ENCODE measurements at places on chromosomes 1 and 21.

- no peak for DNase-seq
These were observed 179.1 kb downstream of the FOXD2 start for GRCh38 chr1:47616906-47617305.

DNA sequence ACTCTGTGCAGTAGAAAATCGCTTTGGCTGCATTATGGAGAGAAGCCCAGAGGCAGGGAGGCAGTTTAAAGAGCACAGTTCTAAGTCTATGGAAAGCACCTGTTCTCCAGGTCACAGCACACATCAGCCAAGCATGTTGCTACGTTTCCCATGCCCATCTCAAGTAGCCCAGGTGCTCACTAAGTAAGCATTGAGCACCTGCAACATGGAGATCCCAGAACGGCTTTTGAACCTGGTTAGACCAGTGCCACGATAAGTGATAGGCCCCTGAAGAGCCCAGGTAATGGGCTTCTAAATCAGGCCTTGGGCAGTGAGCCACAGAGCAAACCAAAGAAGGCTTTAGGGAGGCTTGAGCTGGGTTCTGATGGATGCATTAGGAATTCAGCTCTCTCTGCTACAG, 186.2 kb downstream of the C1orf94 start:
- no peak for DNase-seq

DNA sequence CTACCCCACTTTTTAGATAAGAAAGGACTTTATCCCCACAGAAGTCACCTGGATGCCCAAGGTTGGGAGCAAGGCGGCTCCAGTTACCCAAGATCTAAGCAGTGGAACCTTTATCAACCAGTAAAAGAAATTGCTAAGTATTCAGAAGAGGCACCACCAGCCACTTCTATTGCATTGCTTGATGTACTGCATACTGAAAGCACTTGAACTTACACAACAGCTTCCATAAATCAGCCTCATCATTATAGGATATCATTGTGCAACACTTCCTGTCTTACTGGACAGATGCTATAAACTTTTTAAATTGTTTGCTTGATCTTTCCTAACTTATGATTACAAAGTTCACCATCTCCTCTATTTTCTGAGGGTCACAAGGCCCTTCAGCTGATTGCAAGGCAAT, 642.7 kb upstream of the CXADR start:
- DNase-seq: no peak

DNA sequence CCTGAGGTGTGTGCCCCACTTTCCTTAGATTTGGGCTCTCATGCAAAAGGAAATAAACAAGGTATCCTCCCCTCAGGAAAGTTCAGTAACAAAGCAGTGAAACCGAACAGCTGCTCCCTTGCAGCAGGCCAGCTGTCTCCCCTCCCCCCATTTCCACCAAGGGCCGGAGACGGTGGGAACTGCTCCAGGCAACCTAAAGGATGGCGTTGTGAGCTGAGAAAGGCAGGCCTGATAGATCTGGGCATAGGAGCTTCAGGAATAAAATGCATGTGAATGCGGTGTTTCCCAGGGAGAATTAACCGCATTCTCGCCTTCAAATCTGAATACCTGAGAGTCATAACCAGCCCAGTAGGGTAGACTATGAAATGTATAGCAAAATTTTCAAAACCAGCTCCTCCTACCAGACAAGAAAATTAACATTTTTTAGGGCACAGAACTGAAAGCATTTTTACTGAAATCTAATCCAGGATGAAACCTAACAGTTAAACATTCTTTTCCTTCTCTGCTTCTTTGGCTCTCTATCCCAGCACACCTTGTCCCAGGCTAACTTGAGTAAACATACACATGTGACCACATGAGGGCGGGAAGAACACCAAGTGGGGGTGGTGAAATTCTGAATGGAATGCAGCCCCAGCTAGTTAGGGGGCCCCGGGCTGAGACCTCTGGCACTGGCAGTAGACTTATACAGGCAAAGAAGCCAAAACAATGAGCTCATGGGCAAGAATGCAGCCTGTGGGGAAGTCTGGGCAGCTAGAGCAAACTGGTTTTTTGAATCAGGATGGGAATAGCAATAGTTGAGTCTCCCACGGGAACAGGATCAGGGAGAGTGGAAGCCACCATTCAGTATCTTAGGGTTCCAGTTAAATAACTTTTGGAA, 11.5 kb downstream of the MCL1 start:
- peak; percentile 77 for DNase-seq

- no peak for DNase-seq
These were observed 283.6 kb upstream of the C1orf105 start for GRCh38 chr1:172136925-172137324.

DNA sequence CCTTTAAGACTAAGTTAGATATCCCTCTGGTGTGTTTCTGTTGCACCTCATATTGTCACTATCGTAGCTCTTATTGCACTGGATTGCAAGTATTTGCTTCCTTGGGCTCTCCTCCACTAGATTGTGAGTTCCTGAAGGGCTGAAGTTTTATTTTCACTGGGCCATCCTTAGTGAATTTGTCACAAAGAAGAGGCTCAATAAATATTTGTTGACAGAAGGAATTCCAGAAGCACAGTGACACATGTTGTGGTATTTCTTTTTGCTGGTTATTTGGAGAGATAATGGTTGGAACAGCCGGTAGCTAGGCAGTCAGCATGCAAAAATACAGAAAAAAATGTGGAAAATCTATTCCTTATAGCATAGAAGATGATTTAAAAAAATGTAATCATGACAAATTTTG, 129.9 kb upstream of the ZRANB2 start:
- no peak for DNase-seq

DNA sequence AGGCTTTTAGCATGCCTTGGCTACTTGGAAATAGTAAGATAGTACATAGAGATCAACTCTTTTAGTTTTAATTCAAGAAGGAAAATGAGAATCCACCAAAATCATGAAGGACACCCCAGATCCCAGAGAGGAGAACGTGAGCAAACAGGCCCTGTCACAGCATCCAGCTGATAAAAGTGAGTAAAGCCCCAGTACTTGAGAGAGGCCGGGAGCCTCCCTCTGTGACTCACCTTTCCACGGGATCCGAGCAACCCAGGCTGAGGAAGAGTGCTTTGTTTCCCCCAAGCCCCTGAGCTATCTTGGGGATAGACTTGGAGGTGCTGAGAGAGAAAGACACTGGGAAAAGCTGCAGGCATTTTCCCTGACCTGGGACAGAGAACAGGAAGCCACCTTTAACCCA, 238.6 kb downstream of the DUSP10 start:
- DNase-seq: no peak

- no peak for DNase-seq
These were observed 350.6 kb upstream of the SGIP1 start for GRCh38 chr1:66183400-66183799.

GRCh38 chr1:178277793-178278530, 184.1 kb downstream of the RASAL2 start:
- DNase-seq: no peak

DNA sequence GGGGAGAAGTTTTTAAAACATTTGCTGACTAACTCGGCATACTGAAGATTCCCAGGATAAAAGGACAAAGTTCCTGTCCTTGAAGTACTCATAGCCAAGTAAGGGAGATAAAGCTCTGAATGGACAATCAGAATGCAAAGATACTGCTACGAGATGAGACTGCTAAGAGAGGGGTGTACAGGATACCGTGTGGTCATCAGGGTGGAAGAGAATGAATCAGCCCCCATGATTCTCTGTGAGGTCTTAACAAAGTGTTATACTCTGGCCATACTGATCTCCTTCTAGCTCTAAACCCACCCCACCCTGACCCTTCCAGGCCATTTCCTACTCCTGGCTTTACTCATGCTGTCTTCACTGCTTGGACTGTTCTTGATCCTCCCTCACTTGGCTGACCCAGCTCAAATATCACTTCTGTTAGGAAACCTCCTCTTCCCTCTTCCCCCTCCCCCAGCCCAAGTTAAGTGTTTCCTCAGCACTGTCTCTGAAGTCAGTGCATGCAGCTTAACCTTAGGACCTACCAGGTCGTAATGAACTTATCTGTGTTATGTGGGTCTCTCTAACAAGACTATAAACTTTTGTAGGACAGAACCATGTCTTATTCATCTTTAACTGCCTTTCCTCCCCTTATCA, 15.8 kb upstream of the MAGOH start:
- DNase-seq: no peak

DNA sequence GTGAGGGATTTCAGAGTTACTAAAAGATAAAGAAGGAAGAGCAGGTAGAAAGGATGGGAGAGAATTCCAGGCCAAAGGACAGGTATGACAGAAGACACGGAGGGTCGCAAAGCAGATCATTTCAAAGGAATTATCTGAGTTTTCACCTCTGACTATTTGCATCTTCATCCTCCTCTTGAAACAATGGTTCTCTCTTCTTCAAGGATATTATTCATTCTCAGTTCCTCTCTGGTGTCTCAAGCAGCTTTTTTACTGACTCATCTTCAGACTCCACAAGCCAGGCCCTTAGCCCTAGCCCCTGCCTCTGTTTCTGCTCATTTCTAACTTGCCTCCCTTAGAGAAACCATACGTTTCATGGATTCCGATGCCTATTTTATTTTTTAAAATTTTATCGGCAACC, 15.0 kb downstream of the DDX59 start:
- DNase-seq: no peak

DNA sequence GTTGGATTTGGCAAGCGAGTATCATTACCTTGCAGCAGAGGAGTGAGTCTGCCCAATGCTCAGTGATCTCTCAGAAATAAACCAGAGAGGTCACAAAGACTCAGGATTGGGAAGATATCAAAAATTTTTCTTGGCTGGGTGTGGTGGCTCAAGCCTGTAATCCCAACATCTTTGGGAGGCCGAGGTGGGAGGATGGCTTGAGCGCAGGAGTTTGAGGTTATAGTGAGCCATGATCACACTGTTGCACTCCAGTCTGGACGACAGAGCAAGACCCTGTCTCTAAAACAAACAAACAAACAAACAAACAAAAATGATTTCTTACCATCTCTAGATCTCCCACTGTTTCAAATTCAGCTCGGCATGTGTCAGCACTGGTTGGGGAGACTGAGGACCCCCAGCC, 13.3 kb upstream of the BECN2 start:
- no peak for DNase-seq

GRCh38 chr1:216935901-216936300, 212.7 kb upstream of the ESRRG start:
- no peak for DNase-seq

Measured in DND-41 (cell line).